ENCODE measurements at places on chromosomes 4 and X.

GRCh38 chr4:137866671-137867070 is 334.4 kb upstream of the PCDH18 start:
- DNase-seq, result no peak

- DNase-seq, result no peak
These were observed 61.5 kb downstream of the AMOT start for GRCh38 chrX:112779139-112779538.

DNA sequence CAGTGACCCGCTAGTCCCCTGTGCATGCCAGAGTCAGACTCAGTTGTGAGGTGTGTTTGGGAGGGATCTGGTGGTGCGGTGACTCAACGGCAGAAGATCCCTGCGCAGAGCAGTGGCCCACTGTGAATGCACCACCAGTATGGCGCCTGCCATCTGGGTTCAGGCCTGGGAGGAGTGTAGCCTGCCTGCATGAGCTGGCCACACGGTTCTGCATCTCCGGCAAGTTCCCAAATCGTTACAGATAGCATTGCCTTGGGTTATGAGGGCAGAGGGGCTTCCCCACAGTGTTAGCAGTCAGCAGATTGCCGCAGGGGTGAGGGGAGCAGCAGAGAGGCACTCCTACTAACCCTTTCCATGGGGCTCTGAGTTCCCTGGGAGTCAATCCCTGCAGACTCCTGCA is 629.6 kb downstream of the TLL1 start:
- DNase-seq, result no peak

DNA sequence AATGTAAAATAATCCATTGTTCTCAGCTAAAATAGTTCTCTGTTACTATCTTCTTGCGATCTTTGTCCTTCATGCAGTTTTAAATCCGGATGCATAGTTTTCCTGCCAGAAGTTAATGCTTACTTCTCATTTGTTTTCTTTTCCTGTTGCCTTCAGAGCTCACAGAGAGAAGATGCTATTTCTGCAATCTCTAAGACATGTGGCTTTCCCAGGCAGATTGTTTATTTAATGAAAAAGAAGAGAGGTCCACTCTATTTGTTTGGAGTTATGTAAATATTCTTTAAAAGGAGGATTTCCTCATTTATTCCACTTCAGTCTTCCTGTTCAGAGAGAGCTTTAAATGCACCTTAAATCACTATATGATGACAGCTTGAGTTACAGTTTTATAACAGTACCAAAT is 39.3 kb upstream of the HPGD start:
- DNase-seq, result no peak

Measured in activated CD4-positive, alpha-beta T cell treated with anti-CD3 and anti-CD28 coated beads, Interleukin-2, amount 50 U/mL, for 4 hours (primary cell).